ENCODE measurements at places on chromosomes 5 and 9.

DNA sequence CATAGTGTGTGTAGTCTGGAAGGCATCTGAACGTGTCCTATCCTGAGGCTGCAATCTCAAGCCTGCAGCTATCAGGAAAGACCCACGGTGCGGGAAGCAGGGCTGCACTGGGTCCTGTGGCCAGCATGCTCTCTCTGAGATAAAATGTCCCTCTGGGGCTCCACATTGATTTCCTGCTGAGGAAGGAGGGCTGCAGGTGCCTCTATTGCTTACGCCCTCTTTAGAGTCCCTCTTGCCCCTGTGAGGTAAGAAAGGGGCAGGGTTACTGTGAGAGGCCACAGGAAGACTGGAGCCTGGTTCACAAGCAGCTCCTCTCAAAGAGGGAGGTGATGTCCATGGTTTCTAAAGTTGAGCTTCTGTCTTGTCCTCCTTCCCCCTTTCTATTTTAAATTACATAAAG is 299.9 kb upstream of the RFX3 start:
- DNase-seq = no peak

DNA sequence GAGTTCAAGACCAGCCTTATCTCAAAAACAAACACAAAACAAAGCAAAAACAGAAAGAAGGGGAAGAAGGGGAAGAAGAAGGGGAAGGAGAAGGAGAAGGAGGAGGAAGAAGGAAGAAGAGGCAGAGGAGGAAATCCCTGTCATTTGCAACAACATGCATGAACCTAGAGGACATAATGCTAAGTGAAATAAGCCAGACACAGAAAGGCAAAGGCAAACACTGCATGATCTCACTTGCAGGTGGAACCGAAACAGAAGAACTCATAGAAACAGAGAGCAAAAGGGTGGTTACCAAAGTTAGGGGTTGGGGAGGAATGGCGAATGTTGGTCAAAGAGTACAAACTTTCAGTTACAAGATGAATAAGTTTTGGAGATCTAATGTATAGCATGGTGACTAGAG is 135.4 kb downstream of the UGCG start:
- no peak for DNase-seq

DNA sequence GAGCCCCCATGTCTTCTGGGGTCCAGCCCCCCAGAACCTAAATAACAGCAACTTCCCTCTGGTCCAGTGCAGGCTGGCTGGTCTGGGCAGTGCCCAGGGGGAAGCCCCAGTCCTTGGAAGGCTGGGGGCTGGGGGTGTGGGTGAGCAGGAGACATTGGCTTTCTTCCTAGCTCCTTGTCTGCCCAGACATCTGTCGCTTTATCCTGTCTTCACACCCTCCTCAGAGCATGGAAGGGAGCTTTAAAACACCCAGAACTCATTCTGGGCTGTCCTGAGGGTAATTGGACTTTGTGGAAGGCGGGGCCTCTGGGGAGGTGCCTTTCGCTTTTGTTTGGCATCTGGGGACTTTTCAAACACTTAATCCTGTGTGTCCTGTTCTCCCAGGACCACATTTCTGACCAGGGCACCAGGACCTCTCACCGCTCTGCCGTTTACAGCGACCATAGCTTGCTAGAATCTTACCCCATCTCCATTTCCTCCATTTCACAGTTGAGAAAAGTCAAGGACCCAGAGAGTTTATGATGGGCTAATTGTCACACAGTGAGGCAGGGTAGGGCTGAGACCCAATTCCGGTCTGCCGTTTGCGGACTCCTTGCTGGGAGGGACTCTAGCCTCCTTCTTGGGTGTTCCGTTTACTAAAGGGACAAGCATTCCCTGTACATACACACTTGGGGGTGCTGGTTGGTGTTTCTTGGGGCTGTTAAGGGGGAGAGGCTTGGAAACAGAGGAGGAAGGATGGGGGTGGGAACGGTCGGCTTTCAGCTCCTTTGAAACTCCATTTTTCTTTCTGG is 1.1 kb downstream of the GSN start:
- DNase-seq = no peak

- no peak for DNase-seq
Measured at GRCh38 chr5:62316176-62316502, 10.1 kb downstream of the KIF2A start.

GRCh38 chr9:135348788-135349150 is 130.8 kb upstream of the PPP1R26 start:
- no peak for DNase-seq

GRCh38 chr5:98106116-98107031 is 667.1 kb upstream of the RGMB start:
- DNase-seq = no peak
